ENCODE measurements at places on chromosomes 6 and 20. TPM values are rescaled to one million over a fixed set of nuclear protein-coding genes. Genes with fewer than 3 reads are reported as not detected.

Gene RNF182
- total RNA-seq, result not detected

Gene FAM162B
- total RNA-seq, result 0.48 TPM

Gene STXBP5
- total RNA-seq, result 75.4 TPM

Gene AFDN
- total RNA-seq, result 249 TPM

Gene CD93
- total RNA-seq, result 6.4 TPM

Gene TDRD6
- total RNA-seq, result 0.48 TPM

Gene OR12D3
- total RNA-seq, result not detected

Gene STK4
- 31.0 TPM for total RNA-seq

Gene APMAP
- total RNA-seq, result 77.1 TPM

Gene TBC1D22B
- total RNA-seq, result 10.0 TPM

Gene PAK5
- not detected for total RNA-seq

Gene ADGRF4
- not detected for total RNA-seq

Gene FGD2
- 40.0 TPM for total RNA-seq

Gene TULP4
- 88.6 TPM for total RNA-seq
